ENCODE measurements at places on chromosomes 16 and 17. TPM values are rescaled to one million over a fixed set of nuclear protein-coding genes. Genes with fewer than 3 reads are reported as not detected.
A peak's percentile ranks its signal among the peaks of the same experiment; 100 is the strongest.

DNA sequence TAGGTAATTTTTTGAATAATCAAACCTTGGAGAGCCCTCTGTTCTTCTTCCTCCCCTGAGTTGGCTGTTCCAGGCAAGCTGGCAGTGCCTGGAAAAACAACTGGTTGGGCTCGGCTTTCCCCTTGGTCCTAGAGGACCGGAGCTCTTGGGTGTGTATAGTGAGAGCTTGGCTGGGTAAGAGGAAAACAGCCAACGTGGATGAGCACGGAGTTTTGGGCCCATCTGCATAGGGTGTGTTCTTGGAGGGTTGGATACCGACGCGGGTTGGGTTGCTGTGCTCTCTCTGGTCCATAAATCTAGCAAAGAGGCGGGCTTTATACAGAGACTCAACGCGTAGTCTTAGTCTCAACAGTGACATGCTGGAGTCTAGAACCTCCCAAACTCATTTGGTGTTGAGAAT lies 23.2 kb downstream of the ITGB3 start:
- no peak for DNase-seq

GRCh38 chr17:15493693-15494035 lies 26.2 kb upstream of the CDRT4 start:
- DNase-seq: no peak

Gene ENO3
- 42.5 TPM for total RNA-seq

DNA sequence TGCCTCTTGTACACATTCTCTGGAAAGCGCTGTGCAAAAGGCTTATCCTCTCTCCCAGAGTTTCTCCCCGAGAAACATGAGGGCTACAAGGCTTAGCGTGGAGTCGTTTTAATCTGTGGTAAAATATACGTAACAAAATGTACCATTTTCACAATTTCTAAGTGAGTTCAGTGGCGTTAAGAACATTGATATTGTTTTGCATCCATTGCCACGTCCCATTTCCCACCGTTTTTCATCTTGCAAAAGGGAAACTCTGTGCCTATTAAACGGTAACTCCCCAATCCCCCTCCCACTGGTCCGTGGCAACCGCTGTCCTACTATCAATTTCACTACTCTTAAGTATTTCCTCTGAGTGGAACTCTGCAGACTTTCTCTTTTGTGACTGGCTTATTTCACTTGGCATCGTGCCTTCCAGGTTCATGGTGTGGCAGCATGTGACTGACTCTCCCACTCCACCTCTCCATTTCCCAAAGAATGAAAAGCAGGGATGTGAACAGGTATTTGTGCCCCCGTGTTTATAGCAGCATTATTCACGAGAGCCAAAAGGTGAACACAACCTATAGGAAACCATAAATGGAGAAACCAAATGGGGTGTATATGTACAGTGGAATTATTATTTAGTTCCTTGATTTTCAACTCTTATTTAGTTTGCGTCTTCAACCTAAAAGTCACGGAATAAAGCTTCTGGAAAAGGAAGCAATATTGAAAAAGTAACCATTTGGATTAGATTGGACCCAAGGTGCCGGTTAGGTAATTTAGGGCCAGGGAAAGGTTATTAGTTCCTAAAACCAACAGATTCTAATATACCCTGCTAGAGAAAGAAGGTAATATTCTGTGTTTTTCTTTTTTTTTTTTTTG lies 1.1 kb upstream of the USP32 start:
- peak; percentile 37 for DNase-seq

Gene PRAC2
- total RNA-seq: not detected

DNA sequence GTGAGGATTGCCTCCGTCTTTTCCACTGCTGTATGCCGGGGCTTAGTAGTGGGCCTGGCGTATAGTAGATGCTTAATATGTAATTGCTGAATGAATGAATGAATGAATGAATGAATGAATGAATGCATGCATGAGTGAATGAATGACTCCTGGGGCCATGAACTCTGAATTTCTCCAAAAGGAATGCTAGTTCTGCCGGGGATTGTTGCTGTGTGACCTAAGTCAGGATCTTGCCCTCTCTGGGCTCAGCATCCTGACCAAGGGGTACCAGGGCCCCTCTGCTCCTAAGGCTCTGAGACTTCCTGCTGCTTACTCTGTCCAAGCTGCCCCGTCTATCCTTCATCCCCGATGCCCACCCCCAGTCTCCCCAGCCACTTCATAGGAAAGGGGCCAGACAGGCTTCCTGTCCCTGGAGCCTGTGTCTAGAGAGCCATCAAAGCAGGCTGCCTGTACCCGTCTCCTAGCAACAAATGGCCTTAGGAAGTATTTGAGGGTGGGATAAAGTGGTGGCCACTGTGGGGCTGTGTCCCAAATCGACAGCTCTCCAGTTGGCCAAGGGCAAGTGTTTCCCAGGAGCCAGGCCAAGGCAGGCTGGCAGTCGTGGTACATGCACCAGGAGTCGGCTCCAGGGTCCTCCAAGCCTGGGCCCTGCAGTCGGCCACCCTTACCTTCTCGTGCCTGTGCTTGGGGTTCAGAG lies 11.6 kb upstream of the MPRIP start:
- no peak for DNase-seq

- DNase-seq: no peak
These were observed 38.5 kb downstream of the OTOA start for GRCh38 chr16:21702276-21702675.

- no peak for DNase-seq
These were observed 337.4 kb upstream of the HSBP1 start for GRCh38 chr16:83470416-83470815.

Gene CAPNS2
- total RNA-seq: not detected

DNA sequence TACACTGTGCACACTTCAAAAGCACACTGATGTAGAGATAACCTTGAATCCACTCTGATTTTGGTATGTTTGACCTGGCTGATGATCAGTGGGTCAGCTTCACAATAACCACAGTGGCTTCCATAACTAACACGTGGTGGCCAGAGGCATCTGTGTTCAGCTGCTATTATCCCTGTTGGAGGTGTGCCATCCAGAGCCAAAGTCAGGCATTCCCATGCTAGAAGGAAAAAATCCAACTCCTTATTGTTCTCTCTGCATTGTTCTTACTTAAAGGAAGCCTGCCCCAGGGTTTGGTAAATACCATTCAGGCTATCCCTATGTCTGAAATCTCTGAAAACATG lies 127.3 kb upstream of the MON1B start:
- no peak for DNase-seq

Gene GLIS2
- 0.54 TPM for total RNA-seq

Gene SLC7A6OS
- total RNA-seq: 27.6 TPM

DNA sequence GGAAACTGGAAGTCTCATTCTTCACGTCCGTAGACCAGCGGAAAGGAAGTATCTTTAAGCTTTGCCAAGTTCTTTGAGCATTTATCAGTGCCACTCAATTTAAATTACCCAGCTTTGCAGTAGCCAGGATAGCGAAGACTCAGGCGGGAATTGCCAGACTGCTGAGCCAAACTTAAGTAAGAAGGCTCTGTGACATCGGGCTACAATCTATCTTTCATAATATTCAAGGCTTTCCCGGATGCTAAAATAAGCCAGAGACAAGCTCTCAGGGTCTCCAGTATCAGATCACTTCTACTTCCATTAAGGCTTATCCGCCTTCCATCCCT lies 436 bp upstream of the BRIP1 start:
- DNase-seq: no peak

GRCh38 chr17:45389354-45389753 lies 43.3 kb downstream of the ARHGAP27 start:
- no peak for DNase-seq

DNA sequence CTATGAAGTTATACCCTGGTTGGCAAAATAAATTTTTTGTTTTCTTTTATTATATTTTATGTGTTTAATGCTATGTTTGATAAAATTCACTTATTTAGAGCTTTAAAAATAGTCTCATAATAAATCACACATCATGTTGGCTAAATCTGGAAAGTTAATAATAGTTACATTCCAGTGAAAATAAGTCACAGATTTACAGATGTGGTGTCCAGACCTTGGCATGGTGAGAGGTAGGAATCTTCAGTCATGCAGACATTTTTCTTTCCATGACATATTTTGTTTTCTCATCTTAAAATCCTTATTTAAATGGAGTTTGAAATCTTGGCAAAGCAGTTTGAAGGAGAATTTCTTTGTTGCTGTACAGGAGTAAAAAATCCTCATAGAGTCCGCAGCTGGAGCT lies 48.1 kb upstream of the GOSR1 start:
- no peak for DNase-seq

Gene TBC1D3E
- total RNA-seq: not detected

DNA sequence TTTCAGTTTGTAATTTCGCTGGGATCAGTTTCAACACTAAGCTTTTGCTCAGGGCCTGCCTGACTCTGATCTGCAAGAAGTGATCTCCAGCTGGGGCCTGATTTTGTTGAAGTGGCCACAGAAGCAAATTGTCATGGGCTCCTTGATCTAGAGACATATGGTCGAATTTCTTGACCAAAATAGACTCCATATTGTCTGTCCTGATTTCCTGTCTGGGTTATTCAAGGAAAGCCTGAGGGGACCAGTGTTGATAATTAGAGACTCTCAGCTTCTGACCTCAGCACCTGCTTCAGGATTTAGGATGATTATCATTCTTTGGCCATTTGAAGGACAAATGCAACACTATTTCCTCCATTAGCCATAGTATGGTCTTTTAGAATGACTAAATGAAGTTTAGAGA lies 48.9 kb upstream of the MSI2 start:
- no peak for DNase-seq

- no peak for DNase-seq
These were observed at the start of gene VMO1 for GRCh38 chr17:4786106-4786511. TSS of gene VMO1 (minus strand) at chr17:4786364. CDS start at chr17:4786352, 12 bp downstream.

- DNase-seq: no peak
These were observed 20.0 kb upstream of the LRRC75A start for GRCh38 chr17:16512011-16512410.

Gene C16orf74
- 0.17 TPM for total RNA-seq

Gene HSF4
- total RNA-seq: 30.3 TPM

DNA sequence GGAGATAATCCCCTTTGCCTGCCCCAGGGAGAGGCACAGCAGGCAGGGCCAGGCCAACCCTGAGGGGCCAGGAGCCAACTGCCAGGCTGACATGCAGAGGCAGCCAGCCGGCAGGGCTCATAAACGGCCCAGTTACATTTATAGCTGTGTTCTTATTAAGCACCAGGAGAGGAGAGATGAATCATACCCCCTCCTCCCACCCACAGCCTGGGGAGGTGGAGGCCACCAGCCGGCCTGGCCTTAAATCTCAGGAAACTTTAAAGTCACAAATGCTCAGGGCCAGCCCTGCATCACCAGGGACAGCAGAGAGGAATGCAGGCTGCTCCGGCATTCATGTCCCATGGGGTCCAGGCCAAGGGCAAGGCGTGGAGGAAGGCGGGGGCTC lies 177.2 kb downstream of the TMEM132E start:
- no peak for DNase-seq

DNA sequence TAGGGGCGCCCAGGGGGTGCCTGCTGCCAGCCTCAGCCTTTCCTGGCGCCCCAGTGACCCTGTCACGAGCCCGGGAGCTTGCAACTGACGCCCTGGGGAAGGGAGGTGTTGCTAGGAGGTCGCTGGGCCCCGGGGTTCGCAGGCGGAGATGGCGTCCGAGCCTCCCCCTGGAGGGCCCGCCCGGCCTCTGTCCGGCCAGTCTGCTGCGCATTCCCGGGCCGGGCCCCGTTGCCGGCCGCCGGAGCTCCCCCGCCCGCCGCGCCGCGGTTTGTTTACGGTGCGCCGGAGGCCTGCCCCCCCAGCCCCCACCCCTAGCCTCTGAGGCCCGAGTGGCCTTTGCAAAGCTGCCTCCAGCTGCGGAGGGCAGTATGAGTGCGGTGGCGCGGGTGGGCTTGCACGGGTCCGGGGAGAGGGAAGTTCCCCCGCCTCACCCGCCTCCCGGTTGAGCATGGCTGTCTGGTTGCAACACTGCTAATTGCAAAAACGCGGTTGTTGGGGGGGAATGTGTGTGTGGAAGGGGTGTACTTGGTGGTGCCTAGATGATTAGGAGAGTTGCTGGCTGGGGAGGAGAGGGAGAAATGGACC lies 514 bp downstream of the THRA start:
- no peak for DNase-seq

Gene KRTAP3-1
- total RNA-seq: not detected

GRCh38 chr17:74390680-74391653 lies 23.7 kb downstream of the GPR142 start:
- DNase-seq: no peak

DNA sequence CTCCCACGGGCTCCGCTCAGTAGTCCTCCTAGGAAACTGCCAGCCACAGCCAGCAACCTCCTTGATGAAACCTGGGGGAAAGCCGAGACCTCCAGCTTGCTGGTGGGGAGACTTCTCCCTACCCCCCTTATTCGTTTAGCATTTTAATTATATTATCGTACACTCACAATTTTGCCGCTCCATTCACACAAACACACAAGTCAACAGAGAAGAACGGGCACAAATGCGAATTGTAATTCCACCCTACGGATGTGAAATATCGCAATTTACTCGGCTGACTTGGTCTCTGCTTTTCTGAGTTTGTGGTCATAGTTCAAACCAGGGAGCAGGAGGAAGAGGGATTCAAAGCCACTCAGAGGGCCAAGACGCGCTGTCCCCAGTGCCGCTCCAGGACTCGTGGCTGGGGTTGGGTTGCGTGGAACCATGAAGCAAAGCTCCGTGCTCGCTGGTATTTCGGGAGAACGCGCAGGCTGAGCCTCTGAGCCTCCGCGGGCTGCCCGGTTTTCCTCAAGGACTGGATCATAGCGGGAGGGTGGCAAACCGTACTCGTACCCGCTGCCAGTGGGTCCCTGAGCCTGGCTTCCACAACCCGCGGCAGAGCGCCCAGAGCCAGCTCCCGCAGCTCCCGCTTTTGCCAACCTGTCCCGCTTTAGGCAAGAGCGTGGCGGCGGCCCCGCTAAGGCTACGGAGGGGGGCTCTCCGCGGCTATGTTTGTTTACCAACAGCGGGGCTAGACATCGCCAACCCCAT lies 2.0 kb downstream of the LHX1 start:
- no peak for DNase-seq

DNA sequence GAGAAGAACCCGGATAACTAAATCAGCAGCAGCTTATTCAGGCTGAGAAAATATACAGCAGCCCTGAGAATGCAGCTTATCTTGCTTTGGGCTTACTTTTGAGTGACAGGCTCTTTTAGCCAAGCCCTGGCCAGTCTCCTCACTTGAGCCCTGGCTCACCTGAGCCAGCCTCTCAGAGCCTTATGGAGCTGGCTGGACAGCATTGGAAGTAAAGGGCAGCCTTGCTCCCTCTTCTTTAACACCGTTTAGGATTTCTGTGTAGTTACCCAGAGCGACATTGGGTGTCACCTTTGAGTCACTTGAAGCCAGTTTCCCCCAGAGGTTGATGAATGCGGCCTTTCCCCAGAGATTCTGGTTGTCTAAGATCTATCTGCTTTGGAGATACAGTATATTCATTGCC lies 7.7 kb upstream of the NPIPB2 start:
- DNase-seq: no peak

DNA sequence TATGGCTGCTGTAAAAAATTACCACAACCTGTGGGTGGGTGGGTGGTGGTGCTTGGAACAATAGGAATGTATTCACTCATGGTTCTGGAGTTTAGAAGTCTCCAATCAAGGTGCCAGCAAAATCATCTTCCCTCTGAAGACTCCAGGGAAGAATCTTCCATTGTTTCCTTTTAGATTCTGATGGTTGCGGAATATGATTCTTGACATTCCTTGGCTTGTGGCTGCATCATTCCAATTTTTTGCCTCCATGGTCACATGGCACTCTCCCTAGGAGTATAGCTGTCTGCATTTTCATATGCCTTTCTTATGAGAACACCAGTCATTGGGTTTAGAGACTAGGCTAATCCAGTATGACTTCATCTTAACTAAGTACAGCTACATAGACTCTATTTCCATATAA lies 401.0 kb downstream of the HS3ST3B1 start:
- no peak for DNase-seq

Gene USH1G
- not detected for total RNA-seq

Gene VPS35
- 81.0 TPM for total RNA-seq

GRCh38 chr16:60729051-60729450 lies 1307.2 kb downstream of the CDH8 start:
- DNase-seq: no peak
